ENCODE measurements at places on chromosomes 3 and 15.

- peak; percentile 35 for DNase-seq
Measured at GRCh38 chr3:20185331-20185678, 701 bp downstream of the SGO1 start.

GRCh38 chr3:146975476-146975875 is 370.3 kb upstream of the PLSCR5 start:
- DNase-seq: no peak

DNA sequence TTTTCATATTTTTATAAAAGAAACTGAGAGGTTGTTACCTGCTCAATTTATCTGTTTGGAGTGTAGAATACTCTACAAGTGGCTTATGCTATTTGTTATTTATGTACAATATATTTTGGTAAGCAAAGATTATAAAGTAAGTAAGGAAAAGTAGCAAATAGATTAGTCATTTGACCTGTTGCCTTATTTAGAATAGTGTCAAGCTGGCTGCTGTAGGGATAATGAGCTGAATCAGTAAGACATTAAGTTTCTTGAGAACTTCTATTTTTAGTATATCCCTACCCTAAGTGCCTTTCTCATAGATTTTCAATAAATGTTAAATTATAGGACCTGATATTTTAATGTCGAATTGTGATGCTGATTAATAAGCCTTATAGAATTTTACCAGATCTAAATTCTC is 37.2 kb downstream of the ECT2 start:
- DNase-seq: peak; percentile 62

GRCh38 chr3:30516238-30516637 is 90.2 kb upstream of the TGFBR2 start:
- DNase-seq: no peak

DNA sequence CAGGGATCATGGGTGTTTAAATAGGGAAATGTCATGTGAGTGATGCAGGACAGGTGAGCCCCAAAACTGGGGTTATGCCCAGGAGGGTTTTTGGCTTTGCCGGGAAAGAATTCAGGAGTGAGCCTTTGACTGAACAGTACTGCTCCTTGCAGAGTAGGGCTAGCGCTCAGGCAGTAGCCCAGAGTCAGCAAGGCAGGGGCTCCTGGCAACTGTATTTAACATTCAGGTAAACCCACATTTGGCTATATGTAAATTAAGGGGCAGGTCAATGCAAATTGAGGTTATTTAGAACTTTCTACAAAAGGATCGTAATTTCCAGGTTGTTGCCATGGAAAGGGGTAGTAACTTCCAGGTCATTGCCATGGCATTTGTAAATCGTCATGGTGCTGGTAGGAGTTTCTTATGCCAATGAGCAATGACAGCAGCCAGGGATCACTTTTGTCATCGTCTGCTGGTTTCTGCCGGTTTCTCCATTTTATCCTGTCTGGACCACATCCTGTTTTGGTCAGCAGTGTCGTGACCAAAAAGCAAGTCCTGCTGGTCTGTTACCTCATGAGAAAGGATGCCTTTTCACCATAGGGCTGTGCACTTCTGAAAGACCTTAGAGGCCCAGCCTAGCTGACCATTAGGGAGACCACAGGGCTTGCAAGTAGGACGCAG is 24.3 kb downstream of the MTHFS start:
- DNase-seq: peak; percentile 86

GRCh38 chr3:70606018-70606417 is 293.6 kb upstream of the MDFIC2 start:
- peak; percentile 5 for DNase-seq

DNA sequence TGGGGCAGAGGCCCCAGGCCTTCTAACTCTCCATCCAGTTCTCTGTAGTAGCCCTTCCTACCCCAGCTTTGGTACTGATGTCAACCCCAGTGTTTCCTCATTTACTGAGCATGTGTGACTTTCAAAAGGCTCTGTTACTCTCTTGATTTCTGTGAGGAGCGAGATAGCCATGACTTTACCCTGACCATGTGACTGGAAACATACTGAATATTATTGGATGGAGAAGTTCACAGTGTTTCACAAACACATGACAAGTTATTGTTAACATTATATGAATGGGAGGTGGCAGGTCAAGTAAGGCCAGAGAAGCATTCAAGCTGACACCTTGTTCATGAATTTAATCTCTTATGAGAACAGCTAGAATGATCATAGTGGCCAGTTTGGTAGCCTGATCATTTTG is 53.7 kb downstream of the MAGI1 start:
- DNase-seq: no peak

DNA sequence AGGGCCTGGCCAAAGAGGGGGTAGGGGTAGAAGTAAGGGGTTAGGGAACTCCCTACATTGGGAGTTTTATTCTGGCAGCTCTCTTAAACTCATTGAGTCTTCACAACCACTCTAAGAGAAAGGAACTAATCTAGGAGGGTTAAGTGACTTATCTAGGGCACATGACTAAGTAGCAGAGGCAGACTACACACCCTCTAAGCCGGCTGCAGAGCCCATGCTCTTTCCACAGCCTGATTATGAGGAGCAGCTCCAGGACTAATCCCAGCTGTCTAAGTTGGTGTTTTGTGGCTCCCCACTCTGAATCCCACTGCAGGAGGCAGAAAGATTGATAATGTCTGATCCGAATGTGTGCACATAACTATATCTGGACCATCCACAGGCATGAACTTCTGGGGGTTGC is 374.6 kb downstream of the EPHB1 start:
- DNase-seq: no peak

DNA sequence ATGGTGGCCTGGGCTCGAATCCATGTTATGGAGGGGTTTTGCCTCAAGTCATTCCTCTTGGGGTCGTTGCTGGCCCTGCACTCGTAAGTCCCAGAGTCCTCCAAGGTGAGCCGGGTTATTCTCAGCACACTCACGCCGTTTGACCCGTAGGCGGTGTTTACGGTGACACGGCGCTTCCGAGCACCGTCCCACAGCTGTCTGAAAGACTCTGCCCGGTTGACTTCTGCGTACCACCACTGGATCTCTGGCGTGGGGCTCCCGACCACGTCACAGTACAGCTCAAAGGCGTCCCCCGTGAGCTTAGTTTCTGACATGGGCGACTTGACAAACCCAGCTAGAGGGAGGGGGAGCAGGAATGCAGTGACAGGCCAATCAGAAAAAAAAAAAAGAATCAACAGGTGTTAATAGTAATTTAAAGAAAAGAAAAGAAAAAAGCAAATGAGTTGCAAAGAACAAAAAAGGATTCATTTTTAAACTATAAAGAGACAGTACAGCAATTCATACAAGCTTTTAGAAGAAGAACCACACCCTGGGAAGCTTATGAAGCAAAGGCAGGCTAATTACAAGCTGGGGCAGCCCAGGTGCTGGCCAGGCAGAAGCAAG is 36.1 kb downstream of the NPTN start:
- DNase-seq: no peak

DNA sequence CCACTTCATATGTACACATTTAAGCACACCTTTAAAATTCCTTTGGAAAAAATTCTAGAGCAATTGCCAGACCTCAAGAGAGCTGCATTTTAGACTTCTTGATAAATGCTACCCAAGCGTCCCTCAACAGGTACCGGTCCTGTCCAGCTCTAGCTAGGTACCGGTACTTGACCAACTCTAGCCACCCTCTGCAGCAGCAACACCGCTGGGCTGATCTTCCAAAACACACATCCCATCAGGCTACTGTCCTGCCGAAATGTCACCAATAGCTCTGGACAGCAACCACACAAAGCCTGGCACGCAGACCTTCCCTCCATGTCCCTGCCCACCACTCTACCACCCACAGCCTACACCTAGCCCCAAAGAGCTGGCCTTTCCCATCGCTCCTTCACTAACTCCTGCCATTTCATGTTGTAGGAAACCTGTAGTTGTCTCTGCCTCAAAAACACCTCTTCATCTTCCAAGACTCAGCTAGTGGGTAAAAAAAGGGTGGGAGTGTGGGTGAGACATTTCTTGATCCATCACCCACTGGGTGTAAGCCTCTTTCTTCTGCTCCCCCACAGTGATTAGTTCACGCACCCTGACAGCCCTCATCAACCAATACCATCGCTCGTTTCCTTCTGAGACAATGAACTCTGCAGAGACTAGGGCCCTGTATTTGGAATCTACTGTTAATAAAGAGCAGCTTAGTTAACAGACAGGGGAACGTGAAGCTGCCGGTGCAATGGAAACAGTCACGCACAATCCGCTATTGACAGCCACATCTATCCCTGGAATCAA is 6.8 kb downstream of the CHSY1 start:
- DNase-seq: no peak

DNA sequence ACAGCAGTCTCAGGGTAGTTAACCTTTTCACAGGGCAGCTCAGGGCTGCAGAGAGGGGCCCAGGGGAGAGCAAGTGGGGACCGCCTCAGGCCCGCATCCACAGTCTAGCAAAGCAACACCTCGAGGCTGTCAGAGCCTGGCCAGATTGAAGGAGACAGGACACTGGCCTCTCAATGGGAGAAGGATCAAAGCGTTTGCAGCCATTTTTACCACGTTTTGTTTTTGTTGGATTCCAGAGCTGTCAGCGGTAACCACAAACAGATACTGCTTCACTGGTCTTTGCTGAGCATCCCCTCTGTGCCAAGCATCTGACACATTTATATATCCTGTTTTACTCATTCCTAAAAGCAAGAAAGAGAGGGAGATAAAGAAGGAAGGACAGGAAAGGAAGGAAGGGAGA is 153.8 kb downstream of the SHQ1 start:
- DNase-seq: peak; percentile 71

- peak; percentile 90 for DNase-seq
Measured at GRCh38 chr3:125125821-125126245, 70.0 kb upstream of the HEG1 start.

DNA sequence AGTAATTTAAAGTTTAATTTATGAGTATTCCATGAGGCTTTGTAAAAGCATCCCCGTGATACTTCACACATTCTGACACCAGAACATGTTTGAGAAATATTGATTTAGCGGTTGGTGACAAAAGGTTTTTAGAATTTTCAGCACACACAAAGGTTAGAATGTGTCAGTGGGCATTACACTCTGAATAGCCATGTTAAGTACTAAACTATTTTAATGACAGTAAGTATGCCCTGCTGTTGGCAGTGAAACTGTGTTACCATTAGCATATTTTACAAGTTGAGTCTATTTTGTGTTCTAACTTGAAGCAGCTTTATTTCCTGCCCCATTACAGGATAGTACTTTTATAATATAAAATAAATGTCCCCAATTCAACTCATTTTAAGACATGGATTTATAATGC is 66.5 kb downstream of the ADAMTSL3 start:
- no peak for DNase-seq

- peak; percentile 16 for DNase-seq
Measured at GRCh38 chr3:183653209-183654064, 18.0 kb downstream of the KLHL24 start.

DNA sequence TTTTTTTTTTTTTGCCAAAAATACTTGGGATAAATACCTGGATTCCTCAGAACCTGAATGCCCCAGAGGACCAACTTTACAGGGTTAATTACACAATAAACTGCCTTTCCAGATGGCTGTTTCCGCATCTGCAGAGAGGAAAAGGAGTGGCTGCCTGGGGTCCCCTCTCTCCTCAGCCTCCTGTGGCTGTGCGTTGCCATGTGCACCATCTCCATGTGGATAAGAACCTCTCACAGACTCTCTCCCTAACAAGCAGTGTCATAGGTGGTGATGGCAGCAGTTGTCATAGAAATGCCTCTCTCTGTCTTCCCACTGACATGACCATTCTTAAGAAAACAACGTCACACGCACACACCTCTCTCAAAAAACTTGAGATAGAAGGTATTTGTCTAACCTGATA is 179.4 kb downstream of the RPLP1 start:
- DNase-seq: no peak

DNA sequence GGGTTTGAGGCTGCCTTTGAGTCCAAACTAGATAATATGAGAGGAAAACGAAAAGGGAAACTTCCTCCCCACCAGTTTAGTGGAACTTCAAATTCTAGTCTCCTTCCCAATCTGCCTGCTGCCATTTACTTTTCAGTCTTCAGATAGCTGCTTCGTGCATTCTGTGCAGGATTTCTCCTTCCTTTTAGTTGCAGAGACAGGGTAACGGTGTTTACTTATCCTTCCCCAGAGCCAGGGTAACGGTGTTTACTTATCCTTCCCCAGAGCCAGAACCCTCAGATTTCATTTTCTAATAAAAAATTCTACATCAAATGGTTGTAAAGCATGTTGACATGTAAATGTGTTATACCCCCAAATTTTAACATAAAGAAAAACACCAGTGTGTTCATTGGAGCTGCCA is 282.6 kb downstream of the VPS13C start:
- DNase-seq: no peak

Data from choroid plexus epithelial cell (primary cell).